Epithelial cell of esophagus (primary cell): ENCODE measurements at places on chromosomes 6 and 20.
A peak's percentile ranks its signal among the peaks of the same experiment; 100 is the strongest.

GRCh38 chr20:36298061-36298460 is 8.1 kb upstream of the DLGAP4 start:
- DNase-seq: no peak

GRCh38 chr20:34536798-34537394 is 20.7 kb downstream of the DYNLRB1 start:
- DNase-seq: peak; percentile 52

GRCh38 chr6:56853541-56853940 is 101.4 kb upstream of the BEND6 start:
- DNase-seq: no peak

DNA sequence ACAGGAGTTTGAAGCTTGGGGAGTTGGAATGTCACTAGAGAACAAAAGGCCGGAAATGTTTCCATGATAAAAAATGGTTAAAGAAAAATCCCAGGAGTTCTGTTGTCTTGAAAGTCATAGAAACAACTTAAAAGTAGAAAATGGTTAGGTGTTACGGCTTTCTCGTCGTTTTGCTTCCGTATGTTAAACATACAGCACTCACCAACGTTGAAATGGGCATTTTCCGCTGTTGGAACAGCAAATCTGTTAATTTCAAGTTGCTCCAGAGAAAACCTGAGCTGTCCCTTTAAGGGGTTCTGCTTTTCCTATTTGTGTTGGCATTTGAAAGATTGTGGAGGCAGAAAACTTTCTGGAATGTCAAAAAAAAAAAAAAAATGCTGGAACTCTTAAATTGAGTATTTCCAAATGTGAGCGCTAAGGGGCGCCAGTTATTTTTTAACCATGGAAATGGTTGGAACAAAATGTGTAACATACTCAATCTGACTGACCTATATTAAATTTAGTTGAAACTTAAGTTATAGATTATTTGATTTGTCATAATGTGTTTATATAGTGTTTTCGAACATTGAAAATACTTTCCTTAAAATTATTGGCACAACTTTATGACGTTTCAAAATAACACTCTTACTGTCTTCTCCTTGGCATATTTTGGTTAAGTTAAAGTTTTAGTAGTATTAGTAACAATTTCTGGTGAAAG is 2.2 kb downstream of the QKI start:
- DNase-seq: peak; percentile 79

- DNase-seq: peak; percentile 60
These were observed 120.0 kb downstream of the SIM1 start for GRCh38 chr6:100344761-100345160.

GRCh38 chr6:32088487-32089049 is 20.6 kb downstream of the TNXB start:
- DNase-seq: no peak

- DNase-seq: no peak
These were observed 20.7 kb upstream of the ELOVL2 start for GRCh38 chr6:11064836-11065235.

- DNase-seq: peak; percentile 44
These were observed 391.4 kb upstream of the CITED2 start for GRCh38 chr6:139765825-139766285.

GRCh38 chr6:26224940-26225847 is 138.0 kb downstream of the HFE start:
- peak; percentile 91 for DNase-seq

GRCh38 chr20:48734104-48734749 is 93.6 kb downstream of the PREX1 start:
- DNase-seq: no peak

- DNase-seq: no peak
These were observed 98.1 kb downstream of the TSHZ2 start for GRCh38 chr20:53070224-53070623.

DNA sequence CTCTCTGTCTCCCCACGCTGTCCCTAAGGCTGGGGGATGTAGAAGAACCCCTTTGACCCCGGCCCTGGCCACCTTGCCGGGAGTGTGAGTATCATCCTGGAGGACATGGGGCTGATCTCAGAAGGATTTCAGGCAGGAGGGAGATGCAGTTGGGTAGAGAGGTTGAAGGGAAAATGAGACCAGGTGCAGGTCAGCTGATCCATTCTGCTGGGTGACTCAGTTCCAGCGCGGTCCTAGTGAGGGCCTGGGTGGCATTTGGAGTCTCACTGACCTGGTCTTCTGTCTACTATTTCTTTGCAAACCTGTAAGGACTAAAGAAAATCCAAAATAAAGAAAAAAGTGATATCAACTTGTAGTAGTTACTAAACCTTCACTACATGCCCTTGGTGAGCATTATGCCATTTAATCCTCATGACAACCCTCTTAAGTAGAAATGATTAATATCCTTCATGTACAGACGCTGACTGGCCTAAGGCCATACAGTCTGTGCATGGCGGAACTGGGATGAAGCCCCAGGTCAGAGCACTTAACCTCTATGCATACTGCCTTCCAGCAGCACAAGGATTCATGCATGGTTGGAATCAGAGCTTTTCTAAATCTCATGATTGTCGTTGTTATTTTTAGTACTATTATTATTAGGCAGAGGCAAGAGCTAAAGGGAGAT is 106.3 kb downstream of the ZDHHC14 start:
- DNase-seq: peak; percentile 18

DNA sequence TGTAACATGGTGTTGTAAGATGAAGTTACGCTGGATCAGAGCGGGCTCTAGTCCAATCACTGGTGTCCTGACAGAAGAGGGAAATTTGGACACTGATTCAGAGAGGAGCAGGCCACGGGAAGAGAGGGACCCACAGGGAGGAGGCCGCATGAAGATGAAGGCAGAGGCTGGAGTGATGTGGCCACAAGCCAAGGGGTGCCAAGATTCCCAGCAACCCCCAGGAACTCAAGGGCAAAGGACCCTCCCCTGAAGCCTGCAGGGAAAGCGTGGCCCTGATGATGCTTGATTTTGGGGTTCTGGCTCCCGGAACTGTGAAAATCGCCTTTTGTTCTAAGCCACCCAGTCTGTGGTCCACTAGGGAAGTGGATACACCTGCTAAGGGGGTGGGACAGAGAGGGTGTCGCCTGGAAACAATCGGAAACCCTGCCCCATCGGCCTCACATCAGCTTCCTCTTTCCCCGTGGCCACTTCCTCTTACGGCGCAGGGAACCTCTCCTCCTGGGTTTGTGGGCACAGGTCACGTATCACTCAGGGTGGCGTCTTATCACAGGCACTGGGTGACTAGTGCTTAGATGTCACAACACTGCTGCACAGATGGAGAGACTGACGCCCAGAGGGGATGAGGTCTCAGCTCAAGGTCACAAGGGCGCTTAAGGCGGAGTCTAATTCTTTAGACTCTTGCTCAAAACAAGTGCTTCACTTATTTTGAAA is 58.0 kb downstream of the SULF2 start:
- DNase-seq: no peak

DNA sequence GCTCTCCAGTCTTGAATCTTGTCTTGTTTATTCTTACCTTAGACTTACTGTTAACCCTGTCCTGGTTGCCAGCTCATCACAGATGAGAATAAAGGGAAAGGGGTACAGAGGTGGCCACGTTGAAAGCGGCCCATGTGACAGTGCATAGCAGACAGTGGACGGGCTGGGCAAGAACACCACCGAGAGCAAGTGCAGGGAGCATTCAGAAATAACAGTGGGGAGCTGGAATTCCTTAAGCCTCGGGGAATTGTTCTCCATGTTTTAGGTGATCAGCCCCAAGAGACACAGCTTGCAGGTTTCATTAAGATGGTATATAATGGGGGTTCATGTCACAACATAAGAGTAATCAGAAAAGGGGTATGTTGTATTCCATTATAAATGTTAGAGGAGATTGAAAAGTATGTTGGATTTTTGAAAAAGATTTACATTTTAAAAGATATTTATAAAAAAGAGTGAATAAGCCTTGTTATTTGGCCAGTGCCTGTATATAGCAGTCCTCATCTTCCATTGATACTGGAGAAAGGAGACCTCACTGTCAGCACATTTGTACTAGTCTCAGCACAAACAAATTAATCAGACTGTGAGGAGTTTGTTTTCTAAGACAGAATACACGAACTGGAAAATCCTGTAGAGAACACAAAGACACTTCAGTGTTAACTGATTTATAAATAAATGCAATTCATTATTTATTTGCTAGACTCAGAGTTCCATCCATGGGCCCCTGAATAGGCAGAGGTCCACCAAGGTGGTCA is 35.4 kb downstream of the VAPB start:
- no peak for DNase-seq

GRCh38 chr6:56004426-56004825 is 129.0 kb upstream of the BMP5 start:
- peak; percentile 60 for DNase-seq

- no peak for DNase-seq
These were observed 17.7 kb upstream of the MYB start for GRCh38 chr6:135163440-135163738.

DNA sequence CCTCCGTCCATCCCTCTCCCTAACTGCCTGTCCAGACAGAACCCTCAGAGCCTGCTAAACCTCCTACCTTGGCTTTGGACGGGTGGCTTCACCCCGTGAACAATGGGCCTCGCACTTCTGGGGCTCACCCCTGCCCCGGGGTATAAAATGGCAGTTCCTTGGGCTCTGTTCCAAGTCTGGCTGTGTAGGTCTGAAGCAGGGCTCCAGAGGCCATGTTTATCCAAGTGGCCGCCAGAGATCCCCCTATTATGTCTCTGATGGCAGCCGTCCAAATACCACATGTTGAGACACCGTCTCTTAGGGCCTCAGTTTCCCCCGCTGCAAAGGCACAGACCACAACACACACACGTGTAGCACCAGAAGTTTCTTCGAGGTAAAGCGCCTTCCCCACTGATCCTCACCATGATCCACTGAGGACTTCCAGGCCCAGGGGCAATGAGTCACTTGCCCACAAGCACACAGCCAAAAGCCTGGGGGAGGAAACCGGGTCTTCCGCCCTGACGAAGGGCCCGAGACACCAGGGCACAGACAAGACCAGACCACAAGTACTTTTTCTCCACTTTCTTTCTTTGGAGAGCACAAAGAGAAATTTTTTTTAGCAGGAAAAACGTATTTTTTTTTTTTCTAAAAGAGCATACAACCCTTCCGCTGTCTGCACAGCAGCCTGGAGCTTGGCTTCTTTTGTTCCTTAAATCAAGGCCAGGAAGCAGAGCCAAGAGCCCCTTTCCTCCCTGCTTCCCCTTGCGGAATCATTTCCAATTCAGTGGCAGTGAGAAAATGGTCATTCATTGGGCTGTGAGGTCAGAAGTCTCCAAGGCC is 11.8 kb downstream of the CPNE5 start:
- DNase-seq: peak; percentile 69

DNA sequence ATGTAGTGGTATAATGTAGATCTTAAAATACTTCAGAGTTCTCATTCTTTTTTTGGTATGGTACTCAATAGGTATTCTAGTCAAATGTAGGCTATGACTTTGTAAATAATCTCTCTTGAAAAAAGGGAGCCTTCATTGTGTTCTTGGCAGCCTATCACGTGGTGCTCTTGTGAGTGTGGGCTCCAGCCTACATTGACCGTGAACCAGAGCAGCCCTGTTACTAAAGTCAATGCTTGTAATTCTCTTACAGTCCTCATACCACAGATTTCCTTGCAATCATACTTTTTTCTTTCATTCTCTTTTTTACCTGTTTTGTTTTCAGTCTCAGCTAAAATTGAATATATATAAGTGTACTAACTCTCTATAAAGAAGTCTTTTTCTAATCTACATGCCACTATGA is 31.1 kb downstream of the ARID1B start:
- DNase-seq: no peak

DNA sequence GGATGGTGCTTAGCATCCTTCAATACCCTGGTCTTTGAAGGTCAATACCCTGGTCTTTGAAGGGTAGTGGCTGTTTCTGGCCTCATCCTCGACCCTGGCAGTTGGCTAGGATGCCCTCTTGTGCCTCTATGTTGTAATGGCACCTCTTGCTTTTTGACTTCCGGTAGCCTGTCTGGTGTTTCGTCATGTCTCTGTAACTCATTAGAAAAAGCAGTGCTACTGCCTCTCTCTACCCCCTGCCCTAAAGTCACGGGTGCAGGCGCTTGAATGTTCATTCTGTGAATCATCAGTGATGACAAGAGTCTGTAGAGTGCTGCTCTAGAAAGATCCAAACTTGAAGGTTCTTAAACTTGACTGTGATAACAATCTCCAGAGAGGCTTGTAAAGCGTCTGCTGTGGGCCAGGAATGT is 28.3 kb downstream of the RSPO4 start:
- DNase-seq: peak; percentile 53
